ENCODE measurements at places on chromosomes 13 and 19.

GRCh38 chr13:91574766-91575165, 176.3 kb downstream of the GPC5 start:
- no peak for DNase-seq

DNA sequence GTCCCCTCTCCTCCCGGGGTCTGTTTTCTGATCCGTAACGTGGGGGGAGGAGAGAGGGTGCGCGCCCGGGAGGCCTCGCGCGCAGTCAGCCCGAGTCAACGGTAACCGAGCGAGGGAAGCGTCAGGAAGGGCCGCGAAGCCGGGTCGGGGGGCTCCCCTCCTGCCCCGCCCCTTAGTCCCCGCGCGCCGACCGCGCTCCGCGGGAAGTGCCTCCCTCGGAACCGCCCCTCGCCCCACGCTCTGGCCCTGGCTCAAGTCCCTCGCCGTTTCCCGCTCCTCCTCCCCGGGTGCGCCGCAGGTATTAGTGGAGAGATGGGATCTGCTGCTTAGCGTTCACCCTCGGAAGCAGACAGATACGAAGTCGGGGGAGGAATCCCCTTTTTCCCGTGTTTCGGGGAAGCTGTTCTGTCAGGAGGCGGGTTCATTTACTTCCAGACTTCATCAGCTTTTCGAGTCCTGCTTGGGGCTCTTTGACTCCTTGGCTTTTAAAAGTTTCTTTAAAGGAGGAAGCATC, 770 bp downstream of the HNRNPM start:
- DNase-seq = no peak

GRCh38 chr19:49793561-49793840, 19.6 kb downstream of the FUZ start:
- peak; percentile 26 for DNase-seq

- DNase-seq = no peak
These were observed 20.4 kb downstream of the LMO7 start for GRCh38 chr13:75656425-75656989.

DNA sequence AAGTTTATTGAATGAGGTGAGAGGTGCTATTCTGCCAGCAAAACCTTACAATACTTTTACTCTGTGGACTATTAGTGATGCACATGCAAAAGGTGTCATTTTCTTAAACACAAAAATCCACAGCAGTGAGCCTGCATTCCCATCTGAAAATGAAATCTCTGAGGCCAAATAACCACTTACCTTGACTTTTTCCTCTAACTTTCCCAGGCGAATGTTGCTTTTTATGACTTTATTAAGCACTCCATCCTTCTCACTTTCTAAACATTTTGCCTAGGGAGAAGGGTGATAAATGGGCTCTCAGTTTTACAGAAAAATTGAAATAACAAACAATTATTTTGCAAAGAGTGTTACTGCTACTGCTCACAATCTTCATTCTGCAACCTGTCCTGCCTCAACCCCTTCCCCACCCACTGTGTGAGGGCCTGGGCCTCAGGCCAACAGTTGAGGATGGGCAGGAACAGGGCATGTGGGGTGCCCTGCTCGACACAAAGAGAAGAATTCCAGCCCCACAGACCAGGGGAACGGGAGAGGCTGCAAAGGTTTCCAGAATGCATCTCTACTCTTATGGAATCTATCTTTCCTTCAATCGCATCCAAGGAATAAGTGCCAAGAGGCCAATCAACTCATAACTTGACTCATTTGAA, 18.1 kb upstream of the SLC7A9 start:
- no peak for DNase-seq

DNA sequence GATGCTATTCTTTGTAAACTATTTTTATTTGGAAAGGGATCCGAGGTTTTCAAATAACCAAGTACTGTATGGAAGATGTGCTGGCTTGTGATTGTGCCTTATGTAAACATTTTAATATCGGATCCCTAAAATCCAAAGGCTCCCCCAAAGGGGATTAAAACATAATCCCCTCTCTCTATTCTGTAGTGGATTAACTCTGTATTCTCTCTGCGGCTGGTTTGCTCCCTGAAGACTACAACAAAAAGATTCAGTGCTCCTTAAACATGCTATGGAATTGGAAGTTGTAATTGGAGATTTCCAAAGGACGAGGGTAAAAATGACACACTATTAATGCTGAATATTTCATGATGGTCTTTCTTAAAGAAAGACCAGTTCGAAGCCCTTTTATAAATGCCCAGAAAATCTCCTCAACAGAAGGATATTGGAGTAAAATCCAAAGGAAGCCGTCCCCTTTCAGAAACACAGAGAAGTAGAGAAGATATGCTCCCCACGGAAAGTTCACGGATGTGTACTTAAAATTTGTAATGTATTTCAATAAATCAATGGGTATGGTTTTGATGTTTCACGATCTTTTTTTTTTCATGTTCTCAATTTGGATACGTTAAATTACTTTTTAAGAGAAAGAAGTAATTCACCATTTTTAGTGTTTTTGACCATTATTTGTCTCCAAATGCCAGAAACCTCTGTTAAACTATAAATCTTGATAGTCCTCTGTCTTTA, 6.5 kb downstream of the MAB21L1 start:
- DNase-seq = no peak

Data from kidney glomerular epithelial cell (primary cell).